PC-3 (cell line): ENCODE measurements at places on chromosomes 5 and 9.

DNA sequence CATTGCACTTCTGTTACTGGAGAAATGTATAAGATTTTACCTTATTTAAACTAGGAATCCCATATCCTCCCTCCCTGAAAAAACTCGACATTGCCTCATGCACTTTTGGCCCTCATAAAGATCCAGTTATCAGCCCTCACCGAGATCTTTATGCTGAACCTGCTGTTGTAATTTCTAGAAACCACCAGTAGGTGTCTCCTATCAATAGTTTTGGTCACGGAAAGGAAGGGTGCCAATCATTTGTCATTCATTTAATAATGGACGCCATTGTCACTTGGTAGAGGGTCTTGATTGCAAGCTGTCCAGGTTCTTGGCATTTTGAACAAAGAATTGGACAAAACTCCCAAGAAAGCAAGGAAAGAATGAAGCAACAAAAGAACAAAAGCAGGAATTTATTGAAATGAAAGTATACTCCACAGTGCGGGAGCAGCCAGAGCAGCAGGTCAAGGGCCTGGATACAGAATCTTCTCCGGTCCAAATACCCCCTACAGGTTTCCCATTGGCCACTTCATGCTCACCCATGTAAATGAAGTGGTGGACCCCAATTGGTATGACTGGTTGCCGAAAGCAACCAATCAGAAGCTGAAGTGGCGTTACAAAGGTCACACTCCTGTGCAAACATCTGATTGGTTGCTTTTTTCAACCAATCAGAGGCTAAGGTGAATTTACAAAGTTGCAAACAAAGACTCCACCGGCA, 524.3 kb downstream of the PSAT1 start:
- peak; percentile 65 for DNase-seq
- no peak overlapping the region for H3K27ac ChIP-seq
- H3K4me1 ChIP-seq = no peaks in the 10 kb centered on the region
- H3K27me3 ChIP-seq = no peaks in the 10 kb centered on the region
- H3K36me3 ChIP-seq = no peaks in the 10 kb centered on the region
- no peak overlapping the region for H3K4me3 ChIP-seq

- DNase-seq = no peak
- no peak overlapping the region for H3K27ac ChIP-seq
- H3K27me3 ChIP-seq = no peaks in the 10 kb centered on the region; the same call in 1 of the 2 replicates
- H3K36me3 ChIP-seq = no peaks in the 10 kb centered on the region
- no peaks in the 10 kb centered on the region for H3K4me1 ChIP-seq
These were observed 18.6 kb upstream of the NPM1 start for GRCh38 chr5:171369056-171369455.

- H3K27me3 ChIP-seq = peaks cover 18% of the 10 kb centered on the region
- no peaks in the 10 kb centered on the region for H3K36me3 ChIP-seq
- no peak overlapping the region for H3K27ac ChIP-seq
- no peak overlapping the region for H3K4me3 ChIP-seq
These were observed 88.2 kb upstream of the HAND1 start for GRCh38 chr5:154566146-154566680.

DNA sequence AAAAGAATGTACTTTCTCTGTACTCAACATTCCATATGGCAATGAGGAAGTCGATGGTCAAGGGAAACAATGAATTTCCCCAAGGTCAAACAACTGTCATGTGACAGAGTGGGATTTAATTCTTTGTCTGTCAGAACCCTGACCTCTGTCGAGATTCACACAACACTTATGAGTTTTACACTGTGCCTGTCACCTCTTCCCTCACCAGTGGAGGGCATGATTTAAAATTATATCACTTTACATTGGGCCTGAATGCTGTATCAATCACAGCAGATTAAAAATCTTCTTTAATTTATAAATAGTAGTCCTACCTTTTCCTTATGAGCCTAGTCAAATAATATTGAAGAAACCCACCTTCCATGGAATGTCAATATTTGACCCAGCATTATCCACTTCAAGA, 276.7 kb downstream of the CDH10 start:
- H3K4me3 ChIP-seq = no peak overlapping the region
- H3K36me3 ChIP-seq = no peaks in the 10 kb centered on the region
- peak; percentile 9 for DNase-seq
- H3K27me3 ChIP-seq = no peaks in the 10 kb centered on the region
- H3K4me1 ChIP-seq = no peaks in the 10 kb centered on the region
- no peak overlapping the region for H3K27ac ChIP-seq

- no peaks in the 10 kb centered on the region for H3K4me1 ChIP-seq
- H3K4me3 ChIP-seq = no peak overlapping the region
- no peaks in the 10 kb centered on the region for H3K27me3 ChIP-seq
These were observed 420.2 kb downstream of the RAB3C start for GRCh38 chr5:59003124-59003523.

- H3K4me1 ChIP-seq = peaks cover 8% of the 10 kb centered on the region; the same call in 1 of the 2 replicates
- DNase-seq = no peak
- no peaks in the 10 kb centered on the region for H3K27me3 ChIP-seq
- no peak overlapping the region for H3K4me3 ChIP-seq
- no peak overlapping the region for H3K27ac ChIP-seq
These were observed 15.9 kb downstream of the MAN2A1 start for GRCh38 chr5:109705596-109705995.

DNA sequence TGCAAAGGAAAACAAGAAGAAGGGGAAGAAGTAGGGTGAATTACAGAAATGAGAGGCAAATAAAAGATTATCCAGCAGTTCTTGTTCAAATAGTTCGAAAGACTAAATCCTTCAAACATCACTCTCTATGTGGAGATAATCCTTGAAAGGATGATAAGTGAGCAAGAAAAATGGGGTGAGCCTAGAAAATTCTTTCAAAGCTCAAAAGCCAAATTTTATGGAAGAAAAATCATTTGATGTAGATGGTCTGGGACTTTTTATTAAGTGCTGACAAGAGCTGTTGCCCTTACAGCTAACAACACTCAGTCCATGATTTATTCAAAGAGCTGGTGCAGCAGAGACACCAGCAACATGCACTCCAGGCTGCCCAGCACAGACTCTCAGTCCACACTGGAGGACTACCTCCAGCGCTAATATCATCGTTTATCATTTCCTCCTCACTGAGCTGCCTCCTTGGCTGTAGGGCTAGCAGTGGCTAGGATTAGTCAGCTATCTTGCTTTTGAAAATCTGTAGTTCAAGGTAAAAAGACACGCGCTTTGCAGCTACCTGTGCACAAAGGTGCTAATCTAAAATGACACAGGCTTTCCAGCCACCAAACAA, 264.8 kb upstream of the KIF2A start:
- DNase-seq = no peak
- H3K4me3 ChIP-seq = no peak overlapping the region
- peaks cover 13% of the 10 kb centered on the region; the same call in 1 of the 2 replicates for H3K27me3 ChIP-seq
- no peaks in the 10 kb centered on the region for H3K4me1 ChIP-seq
- no peaks in the 10 kb centered on the region for H3K36me3 ChIP-seq
